OCI-LY7 (cell line): ENCODE measurements at places on chromosomes 1 and 21.

DNA sequence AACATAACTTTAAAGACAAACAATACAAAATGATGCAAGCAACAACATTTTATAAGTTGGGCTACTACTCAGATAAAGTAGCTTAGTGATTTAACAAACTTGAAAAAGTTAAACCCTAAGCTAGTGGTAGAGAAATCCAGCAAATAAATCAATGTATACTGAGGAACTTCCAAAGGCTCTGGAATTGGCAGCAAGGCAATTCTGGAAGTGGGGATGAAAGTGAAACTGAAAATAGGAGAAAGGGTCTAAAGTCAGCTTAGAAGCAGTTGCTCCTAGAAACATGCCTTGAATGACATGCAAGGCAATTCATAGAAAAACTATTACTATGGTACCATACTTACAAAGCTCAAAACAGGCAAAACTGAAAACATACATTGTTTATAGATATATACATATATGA lies 90.0 kb upstream of the CAMK1G start:
- DNase-seq: no peak

- DNase-seq: no peak
Measured at GRCh38 chr1:194485432-194485831, 1299.0 kb upstream of the B3GALT2 start.

DNA sequence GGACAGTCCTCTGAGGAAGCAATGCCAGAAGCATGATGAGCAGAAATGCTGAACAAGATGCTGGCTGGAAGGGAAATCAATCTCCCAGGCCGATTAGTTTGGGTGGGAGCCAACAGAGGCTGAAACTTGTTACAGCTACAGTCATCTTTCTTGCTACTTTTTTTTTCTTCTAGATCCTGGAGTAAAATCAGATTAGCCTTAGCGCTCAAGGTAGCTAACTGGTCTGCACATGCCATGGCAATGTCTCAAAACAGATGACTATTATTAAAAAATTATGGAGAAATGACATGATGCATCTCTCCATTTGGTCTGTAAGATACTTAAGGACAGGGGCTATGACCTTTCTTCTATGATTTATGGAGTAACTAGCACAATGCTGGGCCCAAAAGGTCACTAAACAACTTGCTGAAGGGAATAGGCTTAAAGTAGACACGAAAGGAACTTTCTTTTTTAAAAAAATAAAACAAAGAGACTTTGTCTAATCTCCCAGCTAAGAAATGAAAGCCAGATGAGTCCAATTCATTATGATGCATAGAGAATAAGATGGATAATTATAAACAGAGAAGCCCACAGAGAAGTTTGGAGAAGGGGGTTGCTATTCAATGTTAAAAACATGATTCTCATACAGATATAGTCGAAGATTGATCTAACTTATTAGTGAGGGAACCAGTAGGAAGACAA lies 42.5 kb downstream of the UTP25 start:
- no peak for DNase-seq

DNA sequence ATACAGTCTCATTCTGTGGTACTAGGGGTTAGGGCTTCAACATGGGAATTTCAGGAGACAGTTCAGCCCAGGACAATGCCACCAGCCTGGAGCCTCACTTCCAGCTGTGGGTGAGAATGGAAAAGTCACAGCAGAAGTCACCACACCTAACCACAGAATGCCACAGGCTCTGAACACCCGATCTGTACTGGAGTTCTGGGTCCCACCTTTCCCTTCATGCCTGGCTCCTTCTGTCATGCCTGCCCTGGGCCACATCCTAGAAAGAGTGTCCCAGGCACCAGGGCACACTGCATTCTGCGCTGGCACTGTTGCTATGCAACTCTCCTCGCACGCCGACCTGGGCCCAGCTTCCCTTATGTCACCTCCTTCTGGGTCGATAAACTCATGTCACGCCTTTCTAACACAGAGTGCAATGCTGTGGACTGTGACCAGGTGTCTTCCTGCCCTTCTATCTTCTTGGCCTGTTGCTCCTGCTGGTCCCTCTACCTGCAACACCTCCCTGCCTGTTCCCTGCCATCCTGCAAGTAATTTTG lies 21.2 kb downstream of the RCSD1 start:
- peak; percentile 41 for DNase-seq

GRCh38 chr1:79575424-79575823 lies 568.9 kb upstream of the ADGRL4 start:
- no peak for DNase-seq

DNA sequence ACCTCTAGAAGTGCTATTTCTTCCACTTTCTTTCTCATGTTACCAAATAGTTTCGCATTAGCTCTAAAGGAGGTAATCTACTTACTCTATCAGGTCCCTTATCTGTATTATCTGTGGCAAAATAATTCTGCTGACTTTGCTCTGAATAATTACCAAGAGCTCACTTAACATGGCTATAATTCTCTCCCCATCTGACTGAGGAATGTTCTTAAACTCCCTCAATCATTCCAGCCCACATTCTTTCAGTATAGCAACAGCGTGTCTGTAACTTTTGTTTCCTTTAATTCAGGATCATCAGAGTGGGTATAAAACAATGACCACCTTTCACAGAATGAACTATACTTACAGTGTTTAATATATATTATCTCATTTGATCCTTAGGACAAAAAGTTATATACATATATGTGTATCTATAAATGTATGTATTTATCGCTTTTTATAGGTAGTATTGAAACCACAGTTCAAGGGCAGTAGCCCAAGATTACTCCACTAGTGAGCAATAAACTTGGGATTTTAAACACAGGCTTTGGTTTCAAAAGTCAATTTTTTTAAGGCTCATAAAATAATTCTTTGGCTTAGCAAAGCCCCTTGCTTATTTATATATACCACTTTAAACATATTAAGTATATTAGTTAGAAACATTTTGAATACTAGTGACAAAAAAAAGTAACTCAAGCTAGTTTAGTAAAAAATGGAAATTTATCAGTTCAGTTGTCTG lies 36.1 kb upstream of the ST6GALNAC3 start:
- no peak for DNase-seq

GRCh38 chr1:19504796-19505692 lies 19.7 kb upstream of the CAPZB start:
- DNase-seq: no peak

- no peak for DNase-seq
Measured at GRCh38 chr1:53838654-53838974, 518 bp upstream of the NDC1 start.

GRCh38 chr1:54250670-54251069 lies 50.7 kb downstream of the MRPL37 start:
- DNase-seq: no peak

DNA sequence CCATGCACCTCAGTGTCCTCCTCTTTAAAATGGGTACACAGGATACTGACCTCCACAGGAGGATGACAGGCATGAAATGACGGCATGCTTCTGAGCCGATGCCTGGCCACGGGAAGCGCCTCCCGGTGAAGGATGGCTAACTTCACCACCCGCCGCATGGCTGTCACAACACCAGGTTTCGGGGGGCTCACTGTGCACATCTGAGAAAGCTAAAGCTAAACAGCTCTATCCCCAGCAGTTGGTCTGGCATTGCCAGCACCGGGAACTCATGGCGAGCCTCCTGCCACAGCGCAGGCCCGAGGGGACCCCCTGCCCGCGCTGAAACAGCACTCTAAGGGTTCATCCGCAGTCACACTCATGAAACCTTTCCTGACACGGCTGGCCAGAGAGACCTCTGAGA lies 16.0 kb downstream of the NPHP4 start:
- no peak for DNase-seq

- DNase-seq: no peak
Measured at GRCh38 chr21:46038871-46039397, 57.4 kb downstream of the COL6A1 start.
